ENCODE measurements at places on chromosomes 3 and 15.

DNA sequence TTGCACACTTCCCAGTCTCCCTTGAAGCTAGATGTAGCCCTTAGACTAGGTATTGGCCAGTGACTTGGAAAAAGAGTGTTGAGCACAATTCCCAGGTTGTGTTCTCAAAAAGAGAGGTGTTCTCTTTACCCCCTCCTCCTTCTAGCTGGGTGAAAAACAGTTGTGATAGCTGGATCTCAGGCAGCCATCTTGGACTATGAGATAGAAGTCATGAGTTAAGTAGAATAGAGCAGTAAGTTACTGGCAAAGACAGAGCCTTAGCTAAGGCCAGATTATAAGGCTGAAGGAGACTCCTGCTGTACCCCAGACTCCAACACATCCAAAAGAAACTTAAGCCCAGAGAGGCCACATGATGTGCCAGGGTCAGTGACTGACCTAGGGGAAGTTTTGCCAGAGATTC is 8.1 kb upstream of the STRA6 start:
- DNase-seq, result no peak

GRCh38 chr15:61951949-61952348 is 108.3 kb downstream of the VPS13C start:
- DNase-seq, result no peak

DNA sequence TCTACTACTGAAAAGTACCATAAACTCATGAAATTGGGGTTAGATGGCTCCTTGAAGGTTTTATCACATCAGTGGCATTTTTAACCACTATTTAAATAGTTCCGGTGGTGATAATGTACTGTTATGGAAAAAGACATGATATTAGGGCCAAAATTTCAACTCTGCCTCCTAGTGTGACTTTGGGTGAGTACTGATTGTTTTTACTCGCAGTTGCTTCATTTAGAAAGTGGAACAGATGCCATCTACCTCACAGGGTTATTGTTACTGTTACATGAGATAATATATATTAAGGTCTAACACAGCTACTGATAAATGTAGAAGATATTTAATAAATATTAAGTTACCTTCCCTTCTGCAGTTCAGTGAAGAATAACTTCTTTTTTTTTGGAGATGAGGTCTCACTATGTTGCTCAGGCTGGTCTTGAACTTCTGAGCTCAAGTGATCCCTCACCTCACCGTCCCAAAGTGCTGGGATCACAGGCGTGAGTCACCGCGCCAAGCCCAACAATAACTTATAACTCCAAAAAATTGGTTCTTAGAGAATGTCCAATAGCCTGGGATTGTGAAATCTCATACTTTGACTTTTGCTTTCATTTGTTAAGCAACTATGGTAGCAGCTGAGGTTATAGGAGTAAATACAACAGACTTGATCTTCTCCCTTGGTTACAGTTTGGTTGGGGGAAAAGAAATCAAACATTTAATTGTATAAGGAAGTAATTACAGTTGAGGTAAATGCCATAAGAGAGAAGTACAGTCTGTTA is 48.3 kb downstream of the MEF2A start:
- no peak for DNase-seq

DNA sequence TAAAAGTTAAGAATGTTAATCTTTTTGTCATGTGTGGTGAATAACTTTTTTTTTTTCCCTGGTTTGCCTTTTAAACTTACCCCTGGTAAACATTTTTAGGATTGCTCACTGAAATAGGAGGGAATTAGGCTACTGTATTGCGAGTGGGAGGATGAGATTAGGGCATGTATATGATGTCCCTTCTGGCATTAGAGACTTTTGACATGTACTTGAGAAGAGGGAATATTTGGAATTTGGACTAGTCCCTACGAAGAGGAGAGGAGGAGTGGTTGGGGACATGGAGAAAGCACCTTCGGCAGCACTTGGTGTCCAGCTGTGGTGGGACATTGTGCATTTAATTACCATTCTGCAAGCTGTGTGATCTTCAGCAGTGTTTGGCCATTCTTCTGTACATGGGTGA is 25.0 kb downstream of the PDE8A start:
- DNase-seq, result no peak

GRCh38 chr3:10915376-10915775 is 77.2 kb upstream of the SLC6A1 start:
- no peak for DNase-seq

DNA sequence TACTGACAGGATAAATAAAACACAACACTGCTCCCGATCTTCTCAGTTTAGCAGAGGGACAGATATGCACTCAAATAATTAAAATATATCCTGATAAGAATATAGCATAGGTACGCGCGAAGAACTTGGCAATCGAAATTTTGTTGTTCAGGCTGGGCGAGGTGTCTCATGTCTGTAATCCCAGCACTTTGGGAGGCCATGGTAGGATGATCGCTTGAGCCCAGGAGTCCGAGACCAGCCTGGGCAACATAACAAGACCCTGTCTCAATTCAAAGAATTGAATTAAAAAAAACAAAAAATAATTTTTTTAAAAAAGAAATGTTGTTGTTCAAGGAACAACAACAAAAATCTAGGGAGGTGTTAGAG is 7.6 kb downstream of the B2M start:
- DNase-seq, result no peak

DNA sequence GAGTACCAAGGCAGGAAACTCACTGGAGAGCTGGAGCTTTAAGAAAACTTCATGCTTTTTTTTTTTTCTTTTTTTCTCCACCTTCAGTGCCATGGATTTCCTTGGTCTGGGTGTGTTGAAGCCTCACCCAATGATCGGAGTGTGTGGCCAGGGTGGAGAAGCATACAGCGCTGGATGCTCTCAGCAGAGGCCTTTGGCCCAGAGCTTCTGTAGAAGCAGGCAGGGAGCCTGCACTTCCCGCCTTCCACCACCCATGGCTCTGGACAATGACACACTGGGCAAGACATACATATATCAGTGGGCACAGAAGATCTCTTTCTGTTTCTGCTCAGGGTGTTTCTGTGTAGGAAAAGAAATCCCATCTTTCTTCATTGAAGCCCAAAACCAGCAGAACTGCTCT is 55.8 kb upstream of the ACAD9 start:
- DNase-seq, result no peak

GRCh38 chr15:39161096-39161495 is 419.8 kb upstream of the THBS1 start:
- no peak for DNase-seq

- no peak for DNase-seq
These were observed 644.7 kb downstream of the OTOL1 start for GRCh38 chr3:162141272-162141791.

- DNase-seq, result no peak
These were observed 65.6 kb upstream of the NEDD4 start for GRCh38 chr15:56058986-56059385.

GRCh38 chr15:49060710-49061495 is 14.7 kb upstream of the SECISBP2L start:
- DNase-seq, result no peak

DNA sequence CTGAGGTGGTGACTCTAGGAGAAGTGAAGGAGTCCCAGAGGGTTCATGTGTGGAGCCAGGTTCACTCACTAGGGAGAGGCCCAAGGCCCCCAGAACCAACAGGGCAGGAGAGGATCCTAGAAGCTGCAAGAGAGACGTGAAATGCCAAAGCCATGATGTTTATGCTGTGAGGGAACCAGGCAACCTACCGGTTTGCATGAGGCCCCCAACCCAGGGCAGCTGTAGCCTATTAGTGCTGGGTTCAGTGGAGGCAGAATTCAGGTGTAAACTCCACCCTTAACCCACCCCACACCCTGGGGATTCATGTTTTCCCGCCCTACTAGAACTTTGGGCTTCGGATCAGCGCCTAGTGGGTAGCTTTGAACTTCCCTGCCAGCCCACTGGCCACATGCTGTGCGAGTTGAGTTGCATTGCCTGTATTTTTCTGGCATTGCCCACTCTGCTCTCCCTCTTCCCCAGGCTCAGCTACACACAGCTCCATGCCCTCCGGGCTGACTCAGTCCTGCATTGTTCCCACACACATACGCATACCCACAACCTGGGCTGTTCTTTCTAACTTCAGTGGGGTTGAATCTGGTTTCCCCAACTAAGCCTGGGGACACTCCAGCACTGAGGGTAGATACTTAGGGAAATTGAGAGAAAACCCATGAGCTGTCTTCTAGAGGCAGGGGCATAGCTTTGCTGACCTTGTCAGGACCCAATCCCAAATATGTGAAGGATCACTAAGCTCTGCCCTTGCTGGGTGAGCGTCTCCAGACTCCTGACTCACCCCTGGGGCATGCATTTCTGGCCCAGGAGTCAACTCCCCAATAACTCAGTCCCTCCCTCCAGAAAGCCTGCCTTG is 2.0 kb upstream of the ZBTB47 start:
- DNase-seq, result no peak

DNA sequence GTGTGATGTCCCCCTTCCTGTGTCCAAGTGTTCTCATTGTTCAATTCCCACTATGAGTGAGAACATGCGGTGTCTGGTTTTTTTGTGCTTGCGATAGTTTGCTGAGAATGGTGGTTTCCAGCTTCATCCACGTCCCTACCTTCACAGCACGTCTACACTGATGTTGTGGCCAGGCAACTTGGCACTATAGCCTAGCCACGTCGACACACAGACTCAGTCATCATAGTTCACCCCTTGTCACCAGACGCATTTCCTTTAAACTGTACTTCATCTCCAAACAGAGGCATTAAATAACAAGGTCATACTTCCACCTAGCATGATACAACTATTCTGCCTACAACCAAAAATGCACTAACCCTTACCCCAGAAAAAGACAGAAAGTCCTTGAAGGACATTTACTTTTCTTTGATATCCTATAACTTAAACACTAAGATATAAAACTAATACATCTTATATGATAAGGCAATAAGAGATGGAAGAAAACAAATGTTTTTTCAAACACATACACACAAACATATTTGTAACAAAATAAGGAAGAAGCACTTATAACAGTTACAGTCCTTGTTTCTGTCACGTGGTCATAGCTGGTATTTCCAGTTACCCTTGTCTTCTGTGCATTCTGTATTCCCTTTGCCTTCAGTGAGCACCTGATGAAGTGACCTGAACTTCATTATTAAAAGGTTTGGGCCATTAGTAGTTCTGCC is 121.4 kb downstream of the KLF13 start:
- no peak for DNase-seq

GRCh38 chr3:28900301-28900700 is 380.6 kb upstream of the RBMS3 start:
- no peak for DNase-seq

DNA sequence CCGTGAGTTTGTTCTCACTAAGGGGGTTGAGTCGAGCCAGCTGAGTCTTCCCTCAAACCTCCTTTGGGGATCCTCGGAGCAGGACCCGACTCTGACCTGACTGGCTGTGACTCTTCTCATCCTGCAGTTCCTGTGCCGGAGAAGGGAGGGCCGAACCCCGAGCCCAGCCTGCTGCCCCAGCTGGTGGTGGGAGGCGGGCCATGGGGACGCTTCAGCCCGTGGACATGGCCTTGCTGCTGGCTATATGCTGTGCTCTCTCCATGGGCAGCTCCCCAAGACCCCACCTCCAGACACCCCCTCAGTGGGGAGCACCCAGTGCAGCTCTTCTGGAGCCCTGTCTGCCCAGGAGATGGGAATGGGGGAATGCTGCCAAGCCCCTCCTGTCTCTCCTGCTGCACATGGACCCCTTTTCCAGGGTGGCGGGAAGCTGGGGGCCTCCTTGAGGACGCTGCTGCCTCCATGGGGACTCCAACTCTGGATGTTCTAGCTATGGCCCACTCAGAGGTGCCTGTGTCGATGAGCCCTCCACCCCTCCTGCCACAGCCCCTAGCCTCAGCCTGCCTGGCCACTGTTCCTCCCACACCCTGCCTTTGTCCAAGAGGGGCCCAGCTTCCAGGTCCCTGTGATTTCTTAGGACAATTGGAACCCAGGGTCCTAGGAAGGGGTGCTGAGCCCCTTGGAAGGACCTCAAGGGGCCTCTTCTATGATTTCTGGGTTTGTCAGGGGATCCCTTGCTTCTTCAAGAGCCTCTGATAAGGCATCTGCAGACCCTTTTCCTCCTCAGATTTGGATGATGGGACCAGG is 12.8 kb downstream of the C15orf39 start:
- no peak for DNase-seq

GRCh38 chr3:182485301-182485700 is 308.0 kb upstream of the ATP11B start:
- no peak for DNase-seq

DNA sequence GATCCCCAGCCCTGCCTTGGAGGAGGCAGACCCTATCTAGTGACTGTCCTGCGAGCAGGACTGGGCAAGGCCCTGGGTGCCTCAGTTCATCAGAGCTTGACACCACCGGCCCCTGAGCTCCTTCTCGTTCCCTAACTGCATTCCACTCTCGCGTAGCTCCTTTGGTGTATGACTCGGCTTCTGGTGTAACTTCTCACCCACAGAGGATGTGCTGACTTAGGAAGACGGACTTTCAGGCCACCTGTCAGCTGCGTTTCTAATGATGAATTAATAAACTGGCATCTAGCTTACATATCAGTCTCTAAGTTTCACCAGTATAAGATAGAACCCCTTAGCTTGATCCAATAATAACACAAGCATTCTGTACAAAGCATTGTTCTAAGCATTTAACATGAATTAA is 17.5 kb downstream of the ABCF3 start:
- DNase-seq, result no peak

GRCh38 chr15:37019479-37020433 is 80.6 kb downstream of the MEIS2 start:
- no peak for DNase-seq

DNA sequence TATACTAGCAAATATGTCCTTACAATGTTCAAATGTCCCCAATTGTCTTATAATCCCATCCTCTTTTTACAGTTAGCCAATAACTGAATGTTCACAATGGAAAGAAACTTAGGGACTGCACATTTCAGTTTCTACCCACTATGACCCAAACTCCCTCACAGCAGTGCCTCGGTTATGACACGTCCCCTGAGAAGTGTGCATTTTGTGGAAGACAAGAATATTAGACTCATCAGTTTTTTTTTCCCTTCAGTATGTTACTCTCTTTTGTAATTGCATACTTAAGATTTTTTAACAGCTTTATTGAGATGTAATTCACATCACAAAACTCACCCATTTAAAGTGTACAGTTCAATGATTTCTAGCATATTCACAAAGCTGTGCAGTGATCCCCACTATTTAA is 64.8 kb downstream of the IGF2BP2 start:
- DNase-seq, result no peak

DNA sequence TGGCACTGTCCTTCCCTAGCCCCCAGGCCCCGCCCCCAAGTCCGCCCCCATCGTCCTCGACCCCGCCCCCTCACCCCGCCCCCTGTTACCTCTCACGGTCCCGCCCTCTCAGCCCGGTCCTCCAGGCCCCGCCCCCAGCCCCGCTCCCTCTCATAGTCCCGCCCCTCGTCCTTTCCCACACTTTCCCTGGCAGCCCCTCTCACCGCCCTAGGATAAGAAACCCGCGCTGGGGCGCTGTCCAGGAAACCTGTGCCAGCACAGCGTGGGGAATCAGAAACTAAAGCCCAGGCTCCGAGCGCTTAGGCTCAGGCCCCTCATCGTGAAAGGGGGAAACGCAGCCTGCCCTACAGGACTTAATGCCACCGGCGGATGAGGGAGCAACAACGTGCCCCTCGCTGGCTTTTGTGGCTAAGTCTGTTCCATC is 20.9 kb downstream of the TRPM1 start:
- DNase-seq, result peak; percentile 77
